ENCODE measurements at places on chromosomes 13 and 19. TPM values are rescaled to one million over a fixed set of nuclear protein-coding genes. Genes with fewer than 3 reads are reported as not detected.
A peak's percentile ranks its signal among the peaks of the same experiment; 100 is the strongest.

The ZFP82 gene
- total RNA-seq, result 13.5 TPM

The PCSK4 gene
- total RNA-seq, result 7.2 TPM

The CYP4F12 gene
- total RNA-seq, result not detected

The ZNF579 gene
- total RNA-seq, result 27.5 TPM

GRCh38 chr19:16607819-16608218 lies 20.2 kb downstream of the MED26 start:
- no peaks in the 10 kb centered on the region for H3K36me3 ChIP-seq
- H3K27me3 ChIP-seq, result no peaks in the 10 kb centered on the region
- H3K27ac ChIP-seq, result no peak overlapping the region
- H3K4me1 ChIP-seq, result peaks cover 18% of the 10 kb centered on the region
- no peak for DNase-seq

DNA sequence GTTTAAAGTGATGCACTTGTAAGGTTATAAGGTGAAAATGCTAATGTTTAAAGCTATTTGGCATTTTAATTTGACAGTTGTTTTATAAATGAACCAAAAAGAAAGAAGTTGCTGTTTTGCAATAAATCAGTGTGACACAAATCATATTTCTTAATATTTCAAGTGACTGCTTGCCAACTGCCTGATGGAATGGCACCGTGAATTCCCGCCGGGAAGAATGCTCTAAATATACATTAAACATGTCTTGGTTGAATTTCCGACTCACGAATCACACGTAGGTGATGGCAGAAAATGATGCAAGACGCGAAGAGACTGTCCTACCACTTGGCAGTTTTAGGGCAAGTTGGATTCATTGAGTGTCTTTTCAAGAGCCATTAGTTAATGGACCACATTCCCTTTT lies 3.1 kb upstream of the GJB2 start:
- peaks cover 70% of the 10 kb centered on the region for H3K27me3 ChIP-seq
- DNase-seq, result no peak
- H3K36me3 ChIP-seq, result no peaks in the 10 kb centered on the region
- H3K4me3 ChIP-seq, result no peak overlapping the region

DNA sequence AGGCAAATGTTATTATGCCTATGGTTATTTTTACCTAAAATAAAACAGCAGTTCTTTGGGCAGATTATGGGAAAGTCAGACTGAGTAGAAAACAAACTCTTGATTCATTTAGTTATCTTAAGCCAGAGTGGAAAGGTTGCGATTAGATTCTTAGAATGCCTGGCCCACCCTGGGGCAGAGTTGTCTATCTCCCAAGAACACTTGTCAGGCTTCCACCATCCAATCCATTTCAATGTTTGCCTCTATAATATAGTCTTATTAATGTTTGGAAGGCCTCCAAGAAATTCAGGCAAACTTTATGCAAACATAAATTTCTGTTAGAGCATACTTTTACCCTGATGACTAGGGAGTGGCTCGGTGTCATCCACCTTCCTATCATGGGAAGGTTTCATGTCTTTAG lies 207.0 kb downstream of the SLITRK6 start:
- no peaks in the 10 kb centered on the region for H3K36me3 ChIP-seq
- H3K27me3 ChIP-seq, result no peaks in the 10 kb centered on the region
- no peaks in the 10 kb centered on the region for H3K4me1 ChIP-seq
- no peak for DNase-seq
- no peak overlapping the region for H3K27ac ChIP-seq
- no peak overlapping the region for H3K4me3 ChIP-seq

The ZNF134 gene
- total RNA-seq, result 24.7 TPM

GRCh38 chr13:26560456-26560855 lies 3.0 kb downstream of the WASF3 start:
- peaks cover 75% of the 10 kb centered on the region for H3K27me3 ChIP-seq
- no peak overlapping the region for H3K4me3 ChIP-seq
- peaks cover 6% of the 10 kb centered on the region for H3K4me1 ChIP-seq
- no peak for DNase-seq
- H3K27ac ChIP-seq, result no peak overlapping the region

DNA sequence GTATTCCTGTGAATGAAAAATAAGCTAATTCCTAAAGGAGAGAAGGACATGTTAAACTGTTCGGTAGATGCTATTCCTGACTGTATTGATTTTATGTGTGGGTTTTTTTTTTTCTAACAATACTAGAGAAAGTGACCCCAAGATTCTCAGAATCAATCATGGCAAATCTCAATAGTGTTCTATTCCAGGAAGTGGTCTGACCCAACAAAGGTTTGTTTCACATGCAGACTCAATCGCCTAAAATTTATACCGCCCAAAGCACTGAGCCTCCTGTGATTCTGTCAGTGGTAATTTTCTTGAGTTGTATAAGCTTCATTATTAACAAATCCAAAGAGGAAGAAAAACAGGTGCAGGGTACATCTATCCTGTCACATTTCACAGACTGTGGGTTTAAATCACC lies 293.7 kb downstream of the SUCLA2 start:
- H3K27me3 ChIP-seq, result peaks cover 6% of the 10 kb centered on the region
- no peak overlapping the region for H3K4me3 ChIP-seq
- H3K36me3 ChIP-seq, result no peaks in the 10 kb centered on the region
- no peak for DNase-seq

- no peaks in the 10 kb centered on the region for H3K27me3 ChIP-seq
- H3K36me3 ChIP-seq, result no peaks in the 10 kb centered on the region
- H3K27ac ChIP-seq, result no peak overlapping the region
- H3K4me1 ChIP-seq, result peaks cover 10% of the 10 kb centered on the region
Measured at GRCh38 chr19:56092685-56093631, 28.1 kb downstream of the ZNF787 start.

DNA sequence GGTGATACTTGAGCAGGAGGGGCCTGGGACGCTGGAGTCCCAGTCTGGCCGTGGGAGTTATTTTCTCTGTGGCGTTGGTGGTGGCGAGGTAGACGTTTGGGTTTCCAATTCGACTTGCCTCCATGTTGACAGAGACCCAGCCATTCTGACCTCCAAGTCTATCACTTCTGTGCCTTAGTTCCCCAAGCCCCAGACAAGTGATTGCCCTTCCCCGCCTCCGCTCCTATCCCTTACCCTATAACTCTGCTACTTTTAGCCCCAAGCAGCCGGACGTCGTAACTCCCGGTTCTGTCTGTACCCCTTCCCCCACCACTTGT lies 549 bp downstream of the TIMM50 start:
- H3K4me1 ChIP-seq, result peaks cover 11% of the 10 kb centered on the region
- peak overlapping the region; percentile 95 for H3K4me3 ChIP-seq
- H3K27ac ChIP-seq, result peak overlapping the region; percentile 92

The B9D2 gene
- 10.7 TPM for total RNA-seq

The ELSPBP1 gene
- 0.47 TPM for total RNA-seq

DNA sequence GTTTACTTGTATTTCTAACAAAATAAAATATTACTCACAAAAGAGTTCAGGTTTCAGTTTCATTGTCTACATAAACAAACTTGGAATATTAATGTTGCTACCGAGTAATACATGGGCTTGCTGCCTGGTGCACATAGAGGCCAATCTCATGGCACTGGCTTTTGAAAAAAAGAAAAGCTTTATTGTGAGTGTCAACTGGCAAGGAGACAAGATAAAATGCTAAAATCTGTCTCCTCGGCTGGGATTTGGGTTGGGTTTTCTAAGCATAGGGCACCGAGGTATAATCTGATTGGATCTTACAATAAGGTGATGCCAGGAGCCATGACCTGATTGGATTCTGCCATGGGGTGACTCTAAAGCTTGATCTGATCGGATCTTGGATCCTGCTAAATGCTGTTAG lies 1519.9 kb upstream of the MIR17HG start:
- DNase-seq, result peak; percentile 19
- H3K4me3 ChIP-seq, result no peak overlapping the region
- no peaks in the 10 kb centered on the region for H3K36me3 ChIP-seq
- no peaks in the 10 kb centered on the region for H3K27me3 ChIP-seq

The GPR183 gene
- not detected for total RNA-seq

- H3K4me1 ChIP-seq, result no peaks in the 10 kb centered on the region
- peak overlapping the region; percentile 60 for H3K4me3 ChIP-seq
- no peaks in the 10 kb centered on the region for H3K36me3 ChIP-seq
Measured at GRCh38 chr13:23579896-23580683, 9.9 kb downstream of the TNFRSF19 start.

The APOC4 gene
- not detected for total RNA-seq

GRCh38 chr19:37999309-38000213 lies 92.6 kb downstream of the SIPA1L3 start:
- H3K4me3 ChIP-seq, result no peak overlapping the region
- no peak for DNase-seq
- H3K27ac ChIP-seq, result no peak overlapping the region
- H3K4me1 ChIP-seq, result peaks cover 13% of the 10 kb centered on the region
- H3K27me3 ChIP-seq, result no peaks in the 10 kb centered on the region

DNA sequence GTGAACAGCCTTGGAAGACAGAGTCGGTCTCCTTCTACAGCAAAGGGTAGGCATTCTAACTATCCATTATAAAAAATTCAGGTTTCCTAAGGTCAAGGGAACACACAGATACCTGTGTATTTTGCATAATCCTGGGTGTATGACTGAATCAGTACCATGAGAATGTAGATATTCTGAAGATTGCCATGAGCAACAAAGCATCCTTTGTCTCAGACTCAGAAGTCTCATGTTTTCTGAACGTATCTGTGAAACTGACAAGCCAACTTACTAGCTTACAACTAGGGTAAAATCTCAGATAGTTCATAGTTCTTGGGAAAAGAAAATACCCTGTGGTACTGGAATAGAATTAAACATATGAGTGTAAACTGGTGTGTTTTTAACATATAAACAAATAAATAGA lies 6.5 kb downstream of the ZNF566 start:
- H3K27me3 ChIP-seq, result no peaks in the 10 kb centered on the region
- H3K4me3 ChIP-seq, result no peak overlapping the region
- no peak for DNase-seq
- no peak overlapping the region for H3K27ac ChIP-seq
- H3K36me3 ChIP-seq, result no peaks in the 10 kb centered on the region

DNA sequence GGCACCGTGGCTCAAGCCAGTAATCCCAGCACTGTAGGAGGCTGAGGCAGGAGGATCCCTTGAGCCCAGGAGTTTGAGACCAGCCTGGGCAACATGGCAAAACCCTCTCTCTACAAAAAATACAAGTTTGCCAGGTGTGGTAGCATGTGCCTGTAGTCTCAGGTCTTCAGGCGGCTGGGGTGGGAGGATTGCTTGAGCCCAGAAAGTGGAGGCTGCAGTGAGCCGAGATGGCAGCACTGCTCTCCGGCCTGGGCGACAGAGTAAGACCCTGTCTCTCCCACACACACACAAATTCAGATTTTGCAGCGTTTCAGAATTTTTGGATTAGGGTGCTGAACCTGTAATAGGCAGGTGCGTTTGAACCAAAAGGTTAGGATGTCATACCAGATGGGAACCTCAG lies 2.2 kb downstream of the RPS11 start:
- no peak for DNase-seq
- peaks cover 41% of the 10 kb centered on the region for H3K4me1 ChIP-seq
- H3K36me3 ChIP-seq, result peaks cover 38% of the 10 kb centered on the region
- peak overlapping the region; percentile 99 for H3K27ac ChIP-seq
- no peaks in the 10 kb centered on the region for H3K27me3 ChIP-seq

DNA sequence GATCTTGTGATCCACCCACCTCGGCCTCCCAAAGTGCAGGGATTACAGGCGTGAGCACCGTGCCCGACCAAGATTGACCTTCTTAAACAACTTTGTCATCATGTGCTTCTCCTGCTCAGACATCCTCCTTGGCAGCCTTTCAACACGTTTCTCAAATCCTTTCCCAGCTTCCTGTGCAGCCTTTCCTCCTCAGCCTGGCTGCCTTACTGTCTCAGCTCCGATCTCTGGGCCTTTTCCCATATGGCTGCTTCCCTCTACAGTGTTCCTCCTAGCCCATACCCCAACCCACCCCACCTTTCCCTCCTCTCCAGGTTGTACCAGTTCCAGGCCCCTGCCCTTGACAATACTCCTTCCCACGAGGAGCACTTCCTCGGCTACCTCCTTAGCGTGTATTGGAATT lies 7.2 kb downstream of the PHF11 start:
- H3K36me3 ChIP-seq, result no peaks in the 10 kb centered on the region
- H3K4me1 ChIP-seq, result no peaks in the 10 kb centered on the region
- no peak for DNase-seq
- H3K27ac ChIP-seq, result no peak overlapping the region
- no peak overlapping the region for H3K4me3 ChIP-seq
- no peaks in the 10 kb centered on the region for H3K27me3 ChIP-seq

DNA sequence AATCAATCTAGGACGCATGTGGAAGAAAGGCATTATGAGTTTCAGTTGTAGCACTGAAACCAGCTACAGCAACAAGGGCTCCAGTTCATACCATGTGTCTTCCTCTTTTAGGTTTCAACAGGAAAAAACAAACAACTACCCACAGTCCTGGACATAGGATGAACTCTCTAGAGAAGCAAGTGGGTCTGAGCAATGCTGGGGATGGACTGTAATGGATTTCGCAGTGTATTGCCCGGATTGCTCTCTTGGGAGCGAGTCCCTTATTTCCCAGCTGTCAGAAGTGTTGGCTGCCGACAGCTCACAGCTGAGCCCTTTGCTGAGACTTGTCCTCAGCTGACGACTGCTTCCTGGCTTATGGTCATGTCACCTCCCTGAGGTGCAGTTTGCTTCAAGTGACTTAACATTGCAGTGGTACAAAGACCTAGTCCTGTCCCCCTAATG lies 12.1 kb upstream of the MYCBP2 start:
- no peaks in the 10 kb centered on the region for H3K27me3 ChIP-seq
- H3K4me3 ChIP-seq, result no peak overlapping the region
- DNase-seq, result no peak
- no peaks in the 10 kb centered on the region for H3K4me1 ChIP-seq
- no peak overlapping the region for H3K27ac ChIP-seq

The RDH8 gene
- not detected for total RNA-seq

The ZNF132 gene
- 9.1 TPM for total RNA-seq

The CCL25 gene
- total RNA-seq, result not detected

DNA sequence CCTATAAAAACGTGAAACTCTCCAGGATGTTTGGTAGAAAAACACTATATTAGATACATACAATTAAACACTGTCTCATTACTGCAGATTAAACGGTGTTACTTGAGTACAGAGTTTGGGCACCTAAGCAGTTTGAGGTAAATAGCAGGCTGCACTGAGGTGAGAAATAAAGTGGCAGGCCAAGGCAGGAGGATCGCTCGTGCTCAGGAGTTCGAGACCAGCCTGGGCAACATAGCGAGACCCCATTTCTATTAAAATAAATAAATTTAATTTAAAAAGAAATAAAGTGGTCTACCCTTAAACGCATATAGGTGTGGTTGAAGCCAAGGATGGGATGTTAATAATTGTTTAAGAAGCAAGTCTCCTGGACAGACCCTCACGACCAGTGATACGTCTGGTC lies 1.2 kb downstream of the PSPC1 start:
- no peaks in the 10 kb centered on the region for H3K4me1 ChIP-seq
- H3K27ac ChIP-seq, result peak overlapping the region; percentile 91
- H3K27me3 ChIP-seq, result no peaks in the 10 kb centered on the region
- H3K36me3 ChIP-seq, result peaks cover 6% of the 10 kb centered on the region
- H3K4me3 ChIP-seq, result peak overlapping the region; percentile 67

The SMIM7 gene
- 67.0 TPM for total RNA-seq

- no peaks in the 10 kb centered on the region for H3K4me1 ChIP-seq
- H3K36me3 ChIP-seq, result peaks cover 58% of the 10 kb centered on the region
- H3K27me3 ChIP-seq, result no peaks in the 10 kb centered on the region
- no peak overlapping the region for H3K4me3 ChIP-seq
Measured at GRCh38 chr19:4922530-4923275, 13.4 kb downstream of the UHRF1 start.

GRCh38 chr13:70310396-70311119 lies 202.3 kb upstream of the KLHL1 start:
- H3K27ac ChIP-seq, result no peak overlapping the region
- H3K4me3 ChIP-seq, result no peak overlapping the region
- peak; percentile 47 for DNase-seq
- no peaks in the 10 kb centered on the region for H3K36me3 ChIP-seq

GRCh38 chr13:94712812-94713560 lies 641 bp upstream of the SOX21 start:
- H3K4me3 ChIP-seq, result peak overlapping the region; percentile 29
- H3K4me1 ChIP-seq, result peaks cover 5% of the 10 kb centered on the region
- peaks cover 95% of the 10 kb centered on the region for H3K27me3 ChIP-seq
- peak; percentile 44 for DNase-seq
- no peaks in the 10 kb centered on the region for H3K36me3 ChIP-seq

All from A673 (cell line).